ENCODE measurements at places on chromosomes 6 and 20. TPM values are rescaled to one million over a fixed set of nuclear protein-coding genes. Genes with fewer than 3 reads are reported as not detected.

DNA sequence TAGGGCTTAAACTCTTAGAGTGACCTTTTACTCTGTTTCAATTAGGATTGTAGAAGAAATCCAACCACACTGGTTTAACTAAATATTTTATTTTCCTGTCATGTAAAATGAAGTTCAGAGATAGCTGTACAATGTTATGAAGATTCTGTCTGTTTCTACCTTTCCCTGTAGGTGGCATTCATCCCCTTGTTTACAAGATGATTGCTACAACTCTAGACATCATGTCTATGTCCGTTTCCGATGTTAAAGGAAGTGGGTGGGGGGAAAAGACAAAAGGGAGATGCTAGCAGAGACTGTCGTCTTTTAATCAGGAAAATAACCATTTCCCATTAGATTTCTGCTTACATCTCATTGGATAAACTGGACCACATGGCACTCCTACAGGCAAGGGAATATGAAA lies 30.9 kb upstream of the RIMS1 start:
- DNase-seq, result no peak

DNA sequence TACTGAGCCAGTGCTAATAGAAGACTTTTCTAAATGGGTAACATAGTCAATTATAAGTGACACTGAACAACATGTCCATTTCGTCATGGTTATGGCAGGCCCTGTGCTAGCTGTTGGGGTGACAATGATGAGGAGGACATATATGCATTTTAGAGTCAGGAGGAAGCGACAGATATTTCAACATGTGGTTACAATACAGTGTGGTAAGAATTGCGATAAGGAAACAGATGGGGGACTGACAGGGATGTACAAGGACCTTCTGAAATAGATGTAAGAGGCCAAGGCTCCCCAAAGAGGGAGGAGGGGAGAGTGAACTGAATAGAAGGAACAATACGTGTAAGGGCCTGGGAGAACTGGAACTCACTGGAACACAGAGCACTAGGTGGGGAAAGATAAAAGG lies 11.7 kb downstream of the MMP24 start:
- no peak for DNase-seq

- DNase-seq, result no peak
Measured at GRCh38 chr20:1301031-1301529, 27.9 kb downstream of the SDCBP2 start.

DNA sequence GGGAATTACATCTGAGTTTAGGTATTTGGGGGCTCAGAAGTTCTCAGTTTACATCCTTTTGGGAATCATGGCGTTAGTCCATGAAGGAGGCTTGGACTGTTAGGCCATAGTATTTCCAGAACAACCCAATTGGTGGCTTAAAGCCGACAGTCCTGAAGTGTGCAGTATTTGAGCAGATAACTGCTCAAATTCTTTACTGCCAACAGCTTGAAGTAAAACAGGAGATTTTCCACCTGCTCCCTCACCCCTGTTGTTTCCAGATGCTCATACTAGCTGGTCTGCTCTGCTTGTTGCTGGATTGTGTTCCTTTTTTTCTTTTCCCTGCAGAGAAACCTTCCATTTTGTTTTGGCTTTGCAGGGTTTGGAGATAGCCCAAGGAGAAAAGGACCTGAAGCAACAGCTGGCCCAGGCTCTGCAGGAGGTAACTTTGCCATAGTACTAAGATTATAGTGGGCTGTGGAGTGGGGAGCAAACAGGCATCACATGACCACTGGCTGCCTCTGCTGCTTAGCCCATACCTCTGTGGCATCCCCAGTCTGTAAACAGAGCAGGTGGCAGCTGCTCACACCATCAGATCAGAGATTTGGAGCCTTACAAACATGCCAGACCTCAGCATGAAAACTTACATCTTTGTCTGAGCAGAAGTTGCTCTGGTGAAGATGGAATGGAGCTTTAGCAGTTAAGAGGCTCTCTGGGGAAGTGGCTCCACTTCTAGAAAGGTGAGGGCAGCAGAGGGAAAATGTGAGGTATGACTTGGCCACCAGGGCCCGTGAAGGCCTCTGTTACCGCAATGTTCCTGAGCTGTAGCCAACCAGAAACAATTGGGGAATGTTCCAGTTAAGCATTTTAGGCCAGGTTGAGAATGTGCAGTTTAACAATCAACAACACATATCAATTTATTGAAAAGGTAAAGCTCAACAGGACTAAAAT lies 17.6 kb downstream of the RNF8 start:
- no peak for DNase-seq

- DNase-seq, result no peak
Measured at GRCh38 chr20:8073024-8073832, 53.7 kb upstream of the TMX4 start.

DNA sequence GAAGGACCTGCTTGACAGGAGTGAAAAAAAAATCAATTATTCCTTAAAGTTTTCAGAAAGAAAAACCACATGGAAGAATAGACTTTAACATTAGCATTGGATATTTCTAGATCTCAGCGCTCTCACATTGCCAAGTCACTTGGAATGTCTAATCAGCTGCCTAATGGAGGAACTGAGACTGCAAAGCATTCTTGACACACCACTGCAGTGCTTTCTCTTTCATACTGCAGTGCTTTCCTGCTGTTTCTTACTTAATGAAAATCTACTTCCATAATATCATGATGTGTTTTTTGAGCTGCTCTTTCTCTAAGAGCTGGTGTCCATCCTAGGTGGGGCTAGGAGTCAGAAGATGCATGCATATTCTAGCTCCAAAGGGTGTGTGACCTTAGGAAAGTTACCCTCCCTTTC lies 20.4 kb upstream of the MCM3 start:
- DNase-seq, result no peak

The PCK1 gene
- total RNA-seq, result 0.31 TPM

Data from occipital lobe (tissue), 3 donors.